ENCODE measurements at places on chromosomes 3 and 15. TPM values are rescaled to one million over a fixed set of nuclear protein-coding genes. Genes with fewer than 3 reads are reported as not detected.
A peak's percentile ranks its signal among the peaks of the same experiment; 100 is the strongest.

GRCh38 chr3:124142389-124142970, 150.6 kb upstream of the ROPN1 start:
- DNase-seq = no peak

Gene QRICH1
- total RNA-seq = 136 TPM

- no peak for DNase-seq
Observed at GRCh38 chr15:69755551-69756310, 303.1 kb downstream of the RPLP1 start.

DNA sequence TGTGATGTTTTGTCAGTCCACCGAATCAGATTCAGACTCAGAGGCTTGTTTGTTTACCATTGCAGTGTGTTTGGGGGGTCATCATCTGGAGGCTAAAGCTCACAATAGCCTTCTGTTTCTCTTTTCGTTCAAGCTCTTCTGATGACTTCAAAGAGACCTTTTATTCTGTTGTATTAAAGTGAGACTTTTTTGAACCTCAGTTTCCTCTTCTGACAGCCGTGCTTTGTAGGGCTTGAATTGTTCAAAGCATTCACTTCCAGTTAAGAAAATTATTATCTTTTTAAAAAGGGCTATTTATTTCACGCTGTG, 1.3 kb downstream of the PXK start:
- no peak for DNase-seq

GRCh38 chr3:171744158-171744741, 66.0 kb downstream of the PLD1 start:
- DNase-seq = no peak

Gene HTR3E
- total RNA-seq = not detected

- DNase-seq = no peak
Observed at GRCh38 chr3:16888785-16889607, 4.2 kb downstream of the PLCL2 start.

DNA sequence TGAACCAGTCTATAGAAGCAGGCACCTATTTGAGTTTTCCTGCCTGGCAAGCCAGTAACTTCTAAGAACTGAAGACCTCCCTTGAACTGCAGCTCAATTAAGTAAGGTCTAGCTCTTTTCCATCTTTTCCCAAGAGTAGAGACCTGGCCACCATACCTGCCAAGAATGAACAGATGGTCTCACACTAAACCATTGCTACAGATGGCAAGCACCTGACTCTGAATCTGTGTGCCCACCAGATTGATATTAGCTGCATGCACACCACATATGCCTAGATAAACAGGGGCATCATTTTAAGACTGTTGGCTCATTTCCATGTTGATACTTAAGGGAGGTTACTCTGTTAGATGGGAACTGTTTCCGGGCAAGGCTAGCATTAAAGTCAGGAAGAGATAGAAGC, 34.8 kb upstream of the GSK3B start:
- no peak for DNase-seq

GRCh38 chr15:83844742-83845141, 190.8 kb downstream of the ADAMTSL3 start:
- no peak for DNase-seq

Gene CCDC39
- 0.46 TPM for total RNA-seq

DNA sequence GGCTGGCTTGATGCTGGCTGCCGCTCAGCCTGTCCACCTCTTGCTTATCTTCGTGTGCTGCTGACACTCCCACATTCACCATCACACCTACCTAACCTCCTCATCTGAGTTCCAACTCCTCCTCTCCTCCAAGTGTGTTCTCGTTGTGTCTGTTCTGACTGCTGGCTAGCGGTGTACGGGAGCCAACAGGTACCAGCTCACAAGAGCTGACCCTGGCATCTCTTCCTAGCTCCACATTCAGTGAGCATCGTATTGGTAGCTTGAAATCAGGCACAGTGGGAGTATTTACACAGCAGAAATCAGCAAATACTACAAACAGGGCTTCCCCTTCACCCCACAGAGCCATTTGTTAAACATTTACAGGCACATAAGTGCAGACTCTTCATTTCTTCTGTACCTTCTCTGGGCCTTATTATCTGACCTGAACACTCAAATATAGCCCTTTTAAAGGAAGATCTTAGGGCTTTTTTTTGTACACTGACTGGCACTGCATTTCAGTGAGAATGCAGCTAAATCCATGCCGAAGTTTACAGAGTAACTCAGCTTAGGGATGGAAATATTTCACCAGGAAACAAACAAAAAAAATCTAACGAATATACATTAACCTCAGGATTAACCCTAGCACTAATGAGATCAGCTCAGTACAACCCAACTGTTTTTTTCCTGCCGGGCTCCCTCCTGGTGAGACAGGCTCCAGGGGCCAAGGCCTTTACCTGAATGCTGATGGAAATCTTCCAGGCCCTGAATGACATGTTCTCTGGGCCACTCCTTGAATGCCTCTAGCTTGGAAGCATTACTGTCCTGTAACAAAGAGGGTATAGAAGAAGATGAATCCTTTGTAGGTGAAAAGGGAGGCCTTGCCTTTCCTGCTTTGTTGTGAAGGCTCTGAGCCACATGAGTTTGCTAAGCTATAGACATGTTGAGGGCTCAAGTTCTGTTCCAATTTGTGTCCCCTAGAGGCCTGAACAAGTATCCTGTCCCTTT, 150.5 kb upstream of the LPP start:
- DNase-seq = no peak

DNA sequence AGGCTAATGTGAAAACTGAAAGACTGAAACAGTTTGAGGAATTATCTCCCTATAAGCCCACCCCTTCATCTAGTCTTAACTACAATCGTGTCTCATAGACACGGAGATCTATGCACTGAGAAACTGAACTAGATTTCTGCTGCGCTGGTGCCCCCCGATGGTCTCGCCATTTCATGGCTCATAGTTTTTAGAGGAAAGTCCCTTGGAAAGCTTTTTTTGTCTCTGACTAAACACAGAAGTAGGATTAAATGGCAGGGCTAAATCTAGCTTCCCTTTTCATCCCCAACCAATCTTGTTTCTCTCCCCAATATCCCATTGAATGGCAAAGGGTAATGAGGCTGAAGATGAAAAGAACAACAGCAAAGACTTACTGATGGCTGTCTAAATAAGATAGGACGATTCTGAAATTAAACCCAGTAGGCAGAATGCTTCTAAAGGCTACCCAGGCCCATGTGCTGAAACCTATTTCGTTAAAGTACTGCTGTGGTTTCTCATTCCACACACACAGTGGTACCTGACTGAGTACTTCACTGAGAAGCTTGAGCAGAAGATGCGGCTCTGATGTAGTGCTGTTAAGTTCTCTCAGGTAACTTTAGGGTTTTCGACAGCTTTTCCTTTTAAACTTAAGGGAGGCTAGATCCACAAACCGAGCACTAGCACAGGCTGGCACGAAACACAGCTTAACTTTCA, 142.7 kb downstream of the GADL1 start:
- DNase-seq = peak; percentile 68

- no peak for DNase-seq
Observed at GRCh38 chr3:152779653-152780052, 55.3 kb upstream of the P2RY1 start.

GRCh38 chr3:186683979-186684378, 18.2 kb downstream of the HRG start:
- no peak for DNase-seq

GRCh38 chr3:126119008-126119675, 35.2 kb upstream of the SLC41A3 start:
- no peak for DNase-seq

Measured in endothelial cell (in vitro differentiated cells).